Activated T-cell treated with anti-CD3 and anti-CD28 coated beads, Interleukin-2, amount 50 U/mL, for 48 hours (primary cell): ENCODE measurements at places on chromosomes 1 and 21.

DNA sequence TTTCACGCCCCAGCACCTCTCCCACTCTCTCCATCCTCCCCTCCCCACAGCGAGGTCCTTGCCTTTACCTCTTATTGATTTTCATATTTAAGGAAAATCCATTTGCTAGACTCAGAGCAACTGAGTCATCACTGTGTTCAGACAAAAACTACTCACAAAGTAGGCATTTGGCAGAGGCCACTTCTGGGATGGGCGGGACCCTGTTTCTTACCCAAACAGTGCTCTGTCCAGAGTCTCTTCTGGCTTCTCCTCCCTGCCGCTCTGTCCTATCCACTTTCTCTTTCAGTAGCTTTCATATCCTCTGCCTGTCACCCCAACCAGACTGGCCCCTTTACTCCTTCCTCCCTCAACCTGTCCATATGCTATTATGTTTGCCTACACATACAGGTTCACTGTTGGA lies 2.4 kb upstream of the NAV1 start:
- no peak for DNase-seq

DNA sequence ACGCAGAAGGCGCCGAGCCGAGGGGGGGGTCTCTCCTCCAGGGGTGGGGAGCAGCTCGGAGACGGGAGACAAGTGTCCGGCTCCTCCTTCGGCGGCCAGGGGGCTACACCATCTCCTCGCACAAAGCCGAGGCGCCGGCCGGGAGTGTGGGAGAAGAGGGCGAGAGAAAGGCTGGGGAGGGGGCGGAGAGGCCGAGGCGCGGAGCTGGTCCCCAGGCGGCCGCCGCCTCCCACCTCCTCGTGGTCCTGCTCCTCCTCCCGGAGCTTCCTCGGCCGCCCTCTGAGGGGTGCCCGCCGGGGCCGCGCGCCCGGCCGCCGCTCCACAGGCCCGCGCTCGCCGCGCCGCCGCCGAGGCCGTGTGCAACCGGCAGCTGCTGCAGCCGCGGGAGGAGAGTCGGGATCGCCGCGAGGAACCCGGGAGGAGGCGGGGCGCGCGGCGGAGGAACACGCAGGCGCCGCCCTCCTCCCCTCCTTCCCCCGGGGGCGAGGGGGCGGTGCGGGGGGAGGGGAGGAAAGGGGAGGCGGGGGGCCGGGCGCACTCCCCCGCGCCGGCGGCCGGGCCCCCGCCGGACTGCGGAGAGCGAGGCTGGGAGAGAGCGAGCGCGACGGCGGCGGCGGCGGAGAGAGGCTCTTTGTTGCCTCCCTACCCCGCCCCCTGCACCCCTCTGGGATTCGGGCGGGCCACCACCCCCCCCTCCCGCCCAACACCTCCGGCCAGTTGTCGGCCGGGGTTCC lies at the start of gene ENAH:
ENAH (minus strand) TSS at position 395 of the 734 bp plus-strand sequence. CDS start 433 bp downstream, outside the sequence.
- DNase-seq = peak; percentile 68

GRCh38 chr1:50566405-50566804 lies 143.2 kb upstream of the DMRTA2 start:
- DNase-seq = no peak

DNA sequence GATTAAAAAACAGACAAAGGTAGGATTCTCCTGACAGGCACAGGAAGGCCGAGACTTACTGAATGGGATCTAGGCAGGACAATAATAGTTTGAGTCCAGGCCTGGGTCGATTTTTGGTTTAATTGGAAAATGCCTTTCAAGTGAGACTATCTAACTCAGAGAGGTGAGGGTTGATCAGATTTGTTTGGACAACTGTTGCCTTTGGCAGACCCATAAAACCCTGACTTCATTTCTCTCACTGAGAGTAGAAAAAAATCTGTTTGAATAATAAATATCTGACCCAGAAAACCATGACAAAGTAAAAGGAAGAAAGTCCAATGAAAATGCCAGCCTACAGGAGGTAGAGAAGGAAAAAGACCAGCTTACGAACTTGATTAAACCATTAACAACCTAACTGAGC lies 12.3 kb upstream of the SLC30A10 start:
- DNase-seq = no peak

- DNase-seq = no peak
Observed at GRCh38 chr1:210489491-210489890, 160.8 kb downstream of the HHAT start.

DNA sequence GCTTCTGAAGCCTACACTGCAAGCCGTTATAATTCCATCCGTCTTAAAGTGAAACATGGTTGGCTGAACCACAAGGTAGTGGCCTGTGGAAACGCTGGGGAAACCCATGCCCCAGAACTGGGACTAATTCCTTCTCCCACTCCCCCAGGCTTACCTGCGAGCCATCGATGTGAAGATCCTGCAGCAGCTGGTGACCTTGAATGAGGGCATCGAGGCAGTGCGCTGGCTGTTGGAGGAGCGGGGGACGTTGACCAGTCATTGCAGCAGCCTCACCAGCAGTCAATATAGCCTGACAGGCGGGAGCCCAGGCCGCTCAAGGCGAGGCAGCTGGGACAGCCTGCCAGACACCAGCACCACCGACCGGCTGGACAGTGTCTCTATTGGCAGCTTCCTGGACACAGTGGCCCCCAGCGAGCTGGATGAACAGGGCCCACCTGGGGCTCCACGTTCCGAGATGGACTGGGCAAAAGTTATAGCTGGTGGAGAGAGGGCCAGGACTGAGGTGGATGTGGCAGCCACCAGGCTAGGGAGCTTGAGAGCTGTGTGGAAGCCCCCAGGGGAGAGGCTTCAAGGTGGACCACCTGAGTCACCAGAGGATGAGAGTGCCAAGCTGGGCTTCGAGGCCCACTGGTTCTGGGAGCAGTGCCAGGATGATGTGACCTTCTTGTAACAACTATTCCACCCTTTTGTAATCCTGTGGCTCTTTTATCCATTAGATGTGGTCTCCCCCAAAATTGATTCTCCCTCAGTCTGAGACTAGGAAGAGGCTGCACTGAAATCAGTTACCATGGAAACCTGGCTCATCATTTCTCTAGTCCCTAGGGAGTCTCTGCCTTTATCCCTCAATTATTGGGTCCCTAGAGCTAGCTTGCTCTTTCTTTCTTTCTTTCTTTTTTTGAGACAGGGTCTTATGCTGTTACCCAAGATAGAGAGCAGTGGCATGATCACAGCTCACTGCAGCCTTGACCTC lies 16.7 kb downstream of the LURAP1 start:
- DNase-seq = no peak

DNA sequence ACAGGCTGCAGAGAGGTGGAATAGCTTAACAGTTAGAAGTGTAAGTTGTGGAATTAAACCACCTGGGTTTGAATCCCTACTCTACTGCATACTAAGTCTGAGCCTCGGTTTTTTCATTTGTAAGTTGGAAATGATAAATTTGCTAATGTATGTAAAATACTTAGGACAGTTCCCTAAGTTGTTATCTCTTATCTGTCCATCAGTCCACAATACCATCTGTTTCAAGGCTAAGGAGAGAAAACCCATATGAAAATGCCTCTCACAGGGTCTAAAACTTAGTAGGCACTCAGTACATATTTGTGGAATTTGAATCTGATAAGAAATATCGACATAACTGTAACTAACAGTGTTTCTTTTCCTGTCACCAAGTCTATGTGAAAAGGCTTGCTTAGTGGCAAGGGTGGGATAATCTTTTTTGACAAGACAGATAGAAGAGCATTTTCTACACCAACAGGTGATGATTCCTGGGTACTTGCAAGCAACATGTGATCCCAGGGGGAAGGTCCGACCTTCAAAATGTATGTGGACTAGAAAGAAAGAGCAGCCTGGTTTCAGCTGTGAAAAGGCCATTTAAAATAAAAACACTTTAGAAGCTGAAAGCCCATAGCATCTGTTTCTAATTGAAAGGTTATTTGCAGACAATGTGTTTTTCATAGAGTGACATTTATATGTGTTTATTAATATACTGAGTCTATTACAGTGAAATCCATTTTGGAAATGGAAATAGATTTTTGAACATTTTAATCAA lies 202.9 kb downstream of the HHAT start:
- DNase-seq = no peak

DNA sequence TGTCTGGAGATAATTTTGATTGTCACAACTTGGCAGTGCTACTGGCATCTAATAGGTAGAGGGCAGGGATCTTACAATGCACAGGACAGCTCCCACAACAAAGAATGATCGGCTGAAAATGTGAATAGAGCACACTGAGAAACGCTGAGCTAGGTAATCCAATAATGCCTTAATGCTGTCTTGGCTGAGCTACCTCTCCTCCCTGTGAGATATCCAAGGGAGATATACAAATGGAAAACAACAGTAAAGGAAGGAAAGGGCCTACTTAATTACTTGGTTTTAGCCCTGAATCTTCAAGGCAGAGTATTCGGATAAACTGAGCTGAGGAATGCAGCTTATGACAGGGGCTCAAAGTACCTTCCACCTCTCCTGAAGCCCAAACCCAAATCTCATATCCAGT lies 2.9 kb downstream of the DNASE2B start:
- DNase-seq = no peak

DNA sequence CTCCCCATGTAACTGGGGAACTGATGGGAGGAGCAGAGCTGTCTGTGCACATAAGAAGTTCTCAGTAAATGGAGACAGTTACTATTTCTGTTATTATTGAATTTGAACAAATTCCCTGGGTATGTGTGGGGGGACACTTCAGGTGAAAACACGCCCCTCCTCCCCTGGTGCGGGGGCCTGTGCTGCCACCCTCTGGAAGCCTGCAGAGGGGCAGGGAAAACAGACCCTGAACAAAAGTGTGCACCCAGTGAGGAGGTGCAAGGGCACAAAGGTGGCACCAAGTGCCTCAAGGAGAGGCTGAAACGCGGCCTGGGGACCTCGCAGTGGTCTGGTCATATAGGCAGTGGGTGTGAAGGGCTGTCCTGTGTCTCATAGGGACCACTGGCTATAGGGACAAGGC lies 18.2 kb upstream of the NADK start:
- no peak for DNase-seq

- DNase-seq = peak; percentile 59
Observed at GRCh38 chr1:21175670-21176581, 771 bp downstream of the EIF4G3 start.

GRCh38 chr1:153374071-153374470 lies 1.4 kb downstream of the S100A12 start:
- DNase-seq = no peak

DNA sequence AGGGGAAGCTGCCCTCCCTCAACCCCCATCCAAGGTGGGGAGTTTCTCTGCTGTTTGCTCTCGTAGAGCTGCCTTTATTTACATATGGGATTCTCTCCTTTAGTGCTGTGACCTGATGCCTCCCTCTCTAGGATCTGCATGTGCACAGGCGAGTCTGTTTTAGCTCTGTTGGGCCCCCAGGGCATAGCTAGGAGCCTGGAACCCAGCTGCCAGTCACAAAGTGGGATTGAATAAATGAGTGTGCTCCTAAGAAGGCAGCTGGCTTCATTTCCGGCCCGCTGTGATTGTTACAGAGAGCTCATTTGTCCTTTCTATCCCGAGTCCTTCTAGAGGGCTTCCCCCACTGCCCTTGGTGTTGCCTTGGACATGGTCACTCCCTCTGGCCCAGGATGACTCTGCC lies 176.6 kb downstream of the GRIK3 start:
- DNase-seq = no peak

GRCh38 chr1:178518894-178519293 lies 6.0 kb downstream of the TEX35 start:
- DNase-seq = no peak

DNA sequence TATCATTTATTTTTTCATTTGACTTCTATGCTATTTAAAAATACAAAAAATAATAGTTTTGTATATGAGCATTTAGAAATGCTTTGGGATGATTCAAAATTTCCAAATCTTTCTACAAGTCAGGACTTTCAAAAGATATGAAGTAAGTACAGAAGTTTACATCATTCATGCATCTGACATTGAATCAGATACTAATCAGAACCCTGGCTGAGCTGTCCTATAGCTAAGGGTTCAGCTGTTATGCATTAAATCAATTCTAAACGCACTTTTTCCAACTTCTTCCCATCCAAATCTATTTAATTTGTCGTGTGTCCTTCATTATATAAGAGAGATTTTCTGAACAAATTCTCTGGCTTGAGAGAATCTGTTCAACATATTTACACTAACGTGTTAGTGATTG lies 779.4 kb downstream of the LTN1 start:
- DNase-seq = no peak

DNA sequence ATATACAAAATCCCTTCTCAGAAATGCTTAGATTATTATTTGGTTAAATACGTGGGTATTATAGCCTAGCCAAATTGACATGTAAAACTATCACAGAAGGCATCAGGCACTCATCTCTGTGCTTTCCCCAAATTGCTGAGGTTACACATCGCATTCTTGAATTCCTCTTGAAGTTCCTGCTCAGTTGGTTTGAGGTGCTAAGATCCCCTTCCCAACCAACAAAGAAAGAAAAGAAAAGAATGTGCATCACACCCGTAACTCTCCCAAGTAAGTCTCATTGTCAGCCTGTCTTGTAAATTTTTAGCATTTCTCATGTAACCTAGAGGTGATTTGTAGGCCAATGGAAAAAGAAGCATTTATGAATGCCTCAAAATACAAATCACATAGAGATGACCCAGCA lies 539.2 kb upstream of the PRMT6 start:
- no peak for DNase-seq

DNA sequence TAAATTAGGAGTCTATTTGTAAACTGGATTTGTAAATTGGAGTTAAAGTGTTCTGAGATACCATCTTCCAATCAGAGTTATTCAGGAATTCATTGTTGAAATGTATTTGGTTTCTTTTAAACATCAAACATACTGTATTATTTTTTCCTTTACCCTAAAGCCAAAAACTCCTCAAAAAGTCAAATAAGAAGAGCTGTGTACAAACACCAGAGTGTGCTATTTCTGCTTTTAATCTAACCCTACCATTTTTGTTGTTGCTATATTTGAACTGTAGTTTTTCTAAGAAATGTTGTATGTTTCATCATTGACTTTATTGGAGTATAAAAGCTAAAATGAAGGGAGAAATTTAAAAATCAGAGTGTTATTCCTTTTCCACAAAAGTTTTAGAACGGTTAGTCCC lies 35.8 kb downstream of the SLC30A7 start:
- no peak for DNase-seq

- DNase-seq = no peak
Observed at GRCh38 chr1:246726881-246727280, 2.7 kb downstream of the SCCPDH start.

DNA sequence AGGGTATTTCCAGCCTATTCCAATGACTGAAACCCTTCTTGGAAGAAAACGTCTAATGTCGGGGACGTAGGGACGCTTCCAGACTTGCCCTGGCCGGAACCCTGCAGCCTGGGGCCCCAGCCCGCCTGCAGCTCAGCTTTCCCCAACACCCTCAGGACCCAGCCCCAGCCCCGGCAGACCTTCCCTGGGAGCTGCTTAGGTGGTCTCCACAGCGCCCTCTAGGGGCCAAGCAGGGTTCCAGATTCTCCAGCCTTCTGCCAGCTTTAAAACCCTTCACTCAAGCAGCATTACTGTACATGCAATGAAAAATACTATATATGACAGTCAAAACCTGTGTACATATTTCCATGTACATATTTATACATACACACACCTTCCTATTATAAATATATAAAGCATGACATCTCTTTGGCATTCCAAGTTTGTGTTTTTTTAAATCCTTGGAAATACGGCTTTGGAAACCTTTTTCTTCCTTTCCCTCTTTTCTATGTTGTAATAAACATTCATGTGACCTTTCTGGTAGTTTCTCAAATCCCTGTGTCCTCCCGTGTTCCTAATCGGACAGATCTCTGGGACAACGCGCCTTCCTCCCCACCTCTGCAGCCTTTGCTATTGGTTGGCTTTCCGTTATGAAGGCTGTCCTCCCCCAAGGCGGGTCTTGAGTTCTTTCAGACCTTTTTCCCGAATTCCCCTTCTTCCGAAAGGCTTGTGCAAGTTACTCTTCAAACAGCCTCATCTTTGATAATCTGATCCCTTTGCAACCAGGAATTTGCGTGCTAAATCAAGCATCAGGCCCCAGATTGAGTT lies 60.3 kb downstream of the STUM start:
- DNase-seq = peak; percentile 73

GRCh38 chr1:25431955-25432719 lies 1.4 kb downstream of the MACO1 start:
- DNase-seq = no peak
